Stomach (tissue), 19 donors: ENCODE measurements at places on chromosomes 3 and 15.

DNA sequence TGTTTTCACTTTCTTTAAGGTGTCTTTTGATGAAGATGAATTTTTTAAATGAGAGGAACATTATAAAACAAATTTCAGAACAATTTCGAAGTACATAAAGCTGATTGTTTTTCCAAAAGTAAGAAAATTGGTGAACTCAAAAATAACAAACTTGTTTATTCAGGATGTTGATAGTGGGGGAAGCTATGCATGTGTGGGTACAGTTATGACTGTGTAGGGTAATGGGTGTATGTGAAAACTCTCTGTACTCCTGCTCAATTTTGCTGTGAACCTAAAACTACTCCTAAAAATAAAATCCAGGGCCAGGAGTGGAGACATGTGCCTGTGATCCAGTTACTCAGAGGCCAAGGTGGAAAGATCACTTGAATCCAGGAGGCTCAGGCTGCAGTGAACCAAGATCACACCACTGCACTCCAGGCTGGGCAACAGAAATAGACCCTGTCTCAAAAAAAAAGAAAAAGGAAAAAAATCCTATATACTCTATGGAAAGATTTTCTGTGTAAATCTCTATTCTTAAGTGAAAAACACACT is 37.2 kb downstream of the PIK3CB start:
- DNase-seq, result no peak
- no peaks in the 10 kb centered on the region for H3K27me3 ChIP-seq
- peaks cover 7% of the 10 kb centered on the region for H3K4me1 ChIP-seq

DNA sequence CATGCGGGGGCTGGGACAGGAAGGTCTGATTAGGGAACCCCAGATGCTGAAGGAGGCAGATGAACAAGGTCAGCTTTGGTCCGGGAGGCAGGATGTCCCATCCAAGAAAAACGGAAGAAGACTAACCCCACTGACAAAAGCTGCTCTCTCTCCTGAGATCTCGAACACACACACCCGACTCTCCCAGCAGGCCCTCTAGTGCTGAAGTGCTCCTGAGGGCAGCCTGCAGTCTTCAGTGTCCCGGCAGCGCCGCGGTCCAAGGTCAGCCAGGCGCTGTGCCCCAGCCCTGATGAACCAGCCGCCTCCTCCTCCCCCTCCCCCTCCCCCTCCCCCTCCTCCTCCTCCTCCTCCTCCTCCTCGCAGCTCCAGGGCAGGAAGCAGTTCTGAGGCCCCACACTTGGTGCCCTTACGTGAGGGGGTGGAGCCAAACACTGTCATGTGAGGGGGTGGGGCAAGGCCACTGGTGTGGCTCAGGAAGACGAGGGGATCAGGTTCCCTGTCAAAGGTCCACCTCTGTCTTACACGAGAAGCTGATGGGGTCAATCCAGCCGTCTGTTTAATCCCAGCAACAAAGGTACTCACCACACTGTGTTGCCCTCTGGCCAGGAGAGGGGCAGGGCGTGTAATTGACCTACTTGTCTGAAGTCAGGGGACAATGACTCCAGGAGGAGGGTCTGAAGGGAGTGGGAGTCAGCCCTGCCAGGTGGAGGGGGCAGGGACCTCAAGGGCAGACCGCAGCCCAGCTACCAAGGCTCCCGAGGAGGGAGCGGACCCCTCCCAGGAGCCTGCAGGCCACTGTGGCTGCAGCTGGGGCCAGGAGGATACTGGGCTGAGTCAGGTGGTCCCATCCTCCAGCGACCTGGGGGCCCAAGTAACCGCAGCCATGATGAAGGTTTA is 34.3 kb downstream of the PRR23E start:
- no peaks in the 10 kb centered on the region for H3K36me3 ChIP-seq
- no peaks in the 10 kb centered on the region for H3K4me1 ChIP-seq
- no peak for DNase-seq
- no peak overlapping the region for H3K27ac ChIP-seq

GRCh38 chr3:50525191-50525910 is 21.9 kb upstream of the CACNA2D2 start:
- peaks cover 16% of the 10 kb centered on the region for H3K27me3 ChIP-seq
- no peak overlapping the region for H3K27ac ChIP-seq
- H3K4me1 ChIP-seq, result no peaks in the 10 kb centered on the region
- no peak overlapping the region for H3K4me3 ChIP-seq
- no peaks in the 10 kb centered on the region for H3K36me3 ChIP-seq
- DNase-seq, result no peak

GRCh38 chr3:61371123-61371522 is 119.9 kb upstream of the FHIT start:
- H3K4me1 ChIP-seq, result no peaks in the 10 kb centered on the region
- H3K36me3 ChIP-seq, result no peaks in the 10 kb centered on the region
- no peaks in the 10 kb centered on the region for H3K27me3 ChIP-seq
- DNase-seq, result no peak
- no peak overlapping the region for H3K4me3 ChIP-seq

DNA sequence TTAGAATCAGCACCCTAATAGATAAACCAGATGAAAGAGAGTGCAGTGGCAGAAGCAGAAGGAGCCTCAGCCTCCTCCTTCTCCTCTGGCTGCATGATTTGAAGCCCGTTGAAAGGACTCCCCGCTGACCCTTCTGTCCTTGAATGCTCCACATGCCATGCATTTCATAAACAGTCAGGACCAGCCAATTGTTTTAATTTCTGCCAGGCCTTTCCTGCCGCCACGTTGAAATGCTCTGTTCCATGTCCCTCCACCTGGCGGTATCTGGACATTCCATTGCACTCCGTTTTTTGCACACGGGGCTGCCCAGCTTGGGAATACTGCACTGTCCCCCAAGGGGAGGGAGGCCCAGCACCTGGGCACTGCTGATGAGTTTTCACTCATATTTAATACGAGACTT is 35.2 kb upstream of the GLCE start:
- no peaks in the 10 kb centered on the region for H3K36me3 ChIP-seq
- H3K4me1 ChIP-seq, result no peaks in the 10 kb centered on the region
- no peak overlapping the region for H3K4me3 ChIP-seq
- no peaks in the 10 kb centered on the region for H3K27me3 ChIP-seq

DNA sequence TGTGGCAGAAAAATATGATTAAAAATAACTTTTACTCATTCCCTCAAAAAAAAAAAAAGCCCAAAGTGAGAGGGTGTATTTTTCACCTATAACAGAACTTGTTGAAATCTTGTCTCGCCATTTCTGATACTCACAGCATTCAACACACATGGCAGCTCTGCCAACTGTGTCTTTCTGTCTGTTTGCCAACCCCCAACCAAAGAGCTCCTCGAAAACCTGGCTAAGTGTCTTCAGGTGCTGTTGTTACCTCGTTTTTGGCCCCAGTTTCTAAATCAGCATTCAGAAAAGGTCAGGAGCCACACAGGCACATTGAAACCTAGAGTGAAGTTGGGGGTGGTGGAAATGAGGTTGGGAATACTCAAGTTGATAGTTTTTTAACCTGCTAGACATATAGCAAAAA is 123.5 kb downstream of the TMEM108 start:
- H3K27me3 ChIP-seq, result no peaks in the 10 kb centered on the region
- H3K4me1 ChIP-seq, result no peaks in the 10 kb centered on the region
- no peak for DNase-seq
- H3K36me3 ChIP-seq, result no peaks in the 10 kb centered on the region
- no peak overlapping the region for H3K27ac ChIP-seq
